ENCODE measurements at places on chromosomes 12 and 14. TPM values are rescaled to one million over a fixed set of nuclear protein-coding genes. Genes with fewer than 3 reads are reported as not detected.

The JAG2 gene
- total RNA-seq = 3.0 TPM

The RNASE7 gene
- total RNA-seq = not detected

The IFNG-AS1 gene
- 0.40 TPM for total RNA-seq

The SYNDIG1L gene
- total RNA-seq = not detected

The CGRRF1 gene
- total RNA-seq = 13.3 TPM

The C3AR1 gene
- 11.4 TPM for total RNA-seq

The GPD1 gene
- 0.40 TPM for total RNA-seq

The ERP27 gene
- total RNA-seq = 7.2 TPM

The CDKL1 gene
- total RNA-seq = 8.8 TPM

The SLC4A8 gene
- total RNA-seq = 5.4 TPM

All from activated CD4-positive, alpha-beta memory T cell treated with anti-CD3 and anti-CD28 coated beads, Interleukin-2, amount 10 ng/mL, durations not matched to agents 7 days and 5 days (primary cell).